ENCODE measurements at places on chromosomes 16 and 17. TPM values are rescaled to one million over a fixed set of nuclear protein-coding genes. Genes with fewer than 3 reads are reported as not detected.

TAT gene
- not detected for total RNA-seq

COIL gene
- total RNA-seq, result 20.6 TPM

DNA sequence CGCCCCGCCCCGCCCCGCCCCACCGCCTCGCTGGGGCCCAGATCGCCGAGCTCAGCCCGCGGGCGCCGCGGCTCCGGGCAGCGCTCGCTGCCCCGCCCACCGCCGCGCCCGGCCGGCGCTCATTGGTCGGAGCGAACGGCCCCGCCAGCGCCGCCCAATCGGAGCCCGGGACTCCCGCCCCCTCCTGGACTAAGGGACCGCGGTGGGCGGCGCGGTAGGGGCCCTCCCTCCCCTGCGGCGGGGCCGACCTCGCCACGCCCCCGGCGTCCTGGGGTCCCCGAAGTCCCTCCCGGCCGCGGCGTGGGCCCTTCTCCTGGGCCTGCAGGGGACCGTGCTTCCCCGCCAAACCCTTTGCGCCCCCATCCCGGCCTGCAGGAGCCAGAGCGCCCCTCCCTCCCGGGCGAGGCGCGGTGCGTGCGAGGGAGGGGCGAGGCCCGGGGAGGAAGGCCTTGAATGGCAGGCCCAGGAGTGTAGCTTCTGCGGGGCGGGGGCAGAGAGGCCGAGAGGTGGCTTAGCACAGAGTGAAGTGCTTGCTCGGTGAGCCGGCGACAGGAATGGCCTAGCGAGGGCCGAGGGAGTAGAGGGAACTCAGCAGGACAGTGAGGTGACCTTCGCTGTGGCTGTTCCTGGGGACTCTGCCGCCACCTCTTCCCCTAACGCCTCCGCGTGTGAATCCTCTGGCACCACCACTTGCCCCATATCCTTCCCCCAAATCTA lies at the start of gene CAMKK1:
TSS of gene CAMKK1 (minus strand) at position 51 of the 717 bp plus-strand sequence. CDS start 7,366 bp downstream, outside the sequence.
- DNase-seq, result peak; percentile 93

- no peak for DNase-seq
Observed at GRCh38 chr17:20111538-20111937, 102.4 kb downstream of the SPECC1 start.

DNA sequence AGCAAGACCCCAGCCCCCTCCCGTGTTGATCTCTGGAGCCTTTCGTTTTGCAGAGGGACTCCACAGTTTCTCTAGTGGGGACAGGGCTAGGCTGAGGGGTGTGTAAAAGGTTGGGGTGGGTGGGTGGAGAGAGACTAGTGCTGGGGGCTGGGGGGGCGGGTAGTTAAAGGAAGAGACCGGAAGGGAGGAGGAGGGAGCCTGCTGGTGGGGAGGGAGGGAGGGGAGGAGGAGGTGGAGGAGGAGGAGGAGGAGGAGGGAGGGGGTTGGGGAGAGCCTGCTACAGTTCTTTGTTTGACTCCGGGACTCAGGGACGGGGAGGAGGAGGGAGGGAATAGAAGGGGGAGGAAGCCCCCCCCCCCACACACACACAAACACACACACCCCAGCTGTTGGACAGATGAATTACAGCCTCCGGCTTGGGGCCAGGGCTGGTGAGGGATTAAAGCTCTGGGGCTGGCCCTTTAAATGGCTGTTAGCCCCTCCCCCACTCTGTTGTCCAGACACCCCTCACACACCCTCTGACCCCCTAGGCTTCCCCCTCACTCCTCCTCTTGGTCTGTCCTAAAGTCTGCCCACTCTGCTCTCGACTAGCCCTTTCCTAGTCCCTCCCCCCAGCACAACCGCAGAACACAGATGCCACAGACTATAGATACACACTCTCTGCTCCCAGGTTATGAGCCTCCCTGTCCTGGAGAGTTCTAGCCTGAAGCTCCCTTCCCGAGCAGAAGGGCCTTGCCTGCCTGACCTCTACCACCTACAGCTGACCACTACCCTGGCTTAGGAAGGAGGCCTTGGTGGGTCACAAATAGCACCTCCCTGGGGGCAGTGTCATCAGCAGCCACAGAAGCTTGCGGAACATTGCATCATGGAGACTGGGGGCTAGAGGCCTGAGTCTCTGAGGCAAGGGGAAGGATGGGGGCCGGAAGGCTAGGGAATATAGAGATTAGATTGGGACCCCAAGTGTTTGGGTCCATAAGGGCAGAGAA lies 4.4 kb downstream of the KDM6B start:
- DNase-seq, result peak; percentile 35

- DNase-seq, result no peak
Observed at GRCh38 chr17:5024604-5025003, 10.6 kb downstream of the SLC52A1 start.

GRCh38 chr17:40883031-40883430 lies 2.0 kb downstream of the KRT20 start:
- DNase-seq, result no peak

DNA sequence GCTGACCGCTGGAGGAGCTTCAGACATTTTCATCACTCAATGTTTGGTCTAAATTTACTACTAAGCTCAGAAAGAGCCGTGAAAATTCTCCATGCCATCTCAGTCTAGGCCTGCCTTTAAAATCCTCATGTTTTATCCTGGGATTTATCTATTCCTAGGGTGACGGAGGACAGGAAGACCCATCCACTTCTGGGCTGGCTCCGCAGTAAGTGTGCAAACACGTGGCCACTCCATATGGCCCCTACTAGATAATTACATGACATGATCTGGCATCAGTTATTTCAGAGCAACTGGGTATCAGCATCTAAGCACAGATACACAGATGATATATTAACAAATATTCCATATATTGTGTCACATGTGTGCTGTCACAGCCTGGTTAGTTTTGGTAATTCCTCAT lies 77.8 kb upstream of the HS3ST4 start:
- DNase-seq, result no peak

Data from natural killer cell (primary cell).